ENCODE measurements at places on chromosomes 13 and 19.
A peak's percentile ranks its signal among the peaks of the same experiment; 100 is the strongest.

- DNase-seq, result no peak
These were observed 27.6 kb upstream of the NEK3 start for GRCh38 chr13:52187029-52187423.

GRCh38 chr19:42635233-42635539 lies 40.5 kb upstream of the CEACAM8 start:
- no peak for DNase-seq

DNA sequence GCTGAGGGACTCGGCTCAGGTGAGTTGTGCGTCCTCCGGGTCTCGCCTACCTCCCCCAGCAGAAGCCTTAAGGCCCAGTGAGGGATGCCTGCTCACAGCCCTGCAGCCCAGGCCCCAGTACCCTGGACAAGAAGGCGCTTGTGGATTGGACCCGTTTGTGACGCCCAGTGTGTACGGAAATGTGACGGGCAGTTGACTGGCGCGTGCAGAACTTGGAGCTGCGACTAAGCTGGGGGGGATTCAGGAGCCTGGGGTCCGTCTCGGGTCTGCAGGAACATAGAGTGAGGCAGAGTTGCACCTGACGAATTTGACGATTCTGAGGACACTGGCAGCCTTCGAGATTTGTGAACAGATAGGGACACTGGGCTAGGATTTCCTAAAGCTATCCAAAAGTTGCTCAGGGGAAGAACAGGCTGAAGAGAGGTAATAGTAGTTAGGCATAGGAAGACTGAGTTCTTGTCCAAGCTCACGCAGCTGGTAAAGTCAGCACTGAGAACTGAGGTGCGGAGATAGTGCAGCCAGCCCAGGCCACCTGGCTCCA lies 519 bp downstream of the ZNF551 start:
- no peak for DNase-seq

DNA sequence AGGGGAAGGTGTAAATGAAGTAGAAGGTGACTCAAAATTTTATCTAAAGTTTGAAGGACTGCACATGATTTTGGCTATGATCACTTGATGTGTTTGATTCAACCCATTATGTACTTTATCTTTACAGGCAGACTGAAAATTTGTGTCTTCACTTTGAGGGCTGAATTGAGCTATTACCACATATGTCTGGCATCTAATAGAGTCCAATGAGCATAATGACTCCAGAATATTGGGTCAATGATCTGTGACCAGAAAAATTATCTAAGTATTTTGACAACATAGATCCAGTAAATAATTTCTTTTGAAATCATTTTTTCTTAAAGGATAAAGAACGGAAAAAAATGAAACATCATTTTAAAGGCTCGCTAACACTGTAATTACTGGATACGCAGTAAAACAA lies 2810.0 kb downstream of the PCDH9 start:
- no peak for DNase-seq

DNA sequence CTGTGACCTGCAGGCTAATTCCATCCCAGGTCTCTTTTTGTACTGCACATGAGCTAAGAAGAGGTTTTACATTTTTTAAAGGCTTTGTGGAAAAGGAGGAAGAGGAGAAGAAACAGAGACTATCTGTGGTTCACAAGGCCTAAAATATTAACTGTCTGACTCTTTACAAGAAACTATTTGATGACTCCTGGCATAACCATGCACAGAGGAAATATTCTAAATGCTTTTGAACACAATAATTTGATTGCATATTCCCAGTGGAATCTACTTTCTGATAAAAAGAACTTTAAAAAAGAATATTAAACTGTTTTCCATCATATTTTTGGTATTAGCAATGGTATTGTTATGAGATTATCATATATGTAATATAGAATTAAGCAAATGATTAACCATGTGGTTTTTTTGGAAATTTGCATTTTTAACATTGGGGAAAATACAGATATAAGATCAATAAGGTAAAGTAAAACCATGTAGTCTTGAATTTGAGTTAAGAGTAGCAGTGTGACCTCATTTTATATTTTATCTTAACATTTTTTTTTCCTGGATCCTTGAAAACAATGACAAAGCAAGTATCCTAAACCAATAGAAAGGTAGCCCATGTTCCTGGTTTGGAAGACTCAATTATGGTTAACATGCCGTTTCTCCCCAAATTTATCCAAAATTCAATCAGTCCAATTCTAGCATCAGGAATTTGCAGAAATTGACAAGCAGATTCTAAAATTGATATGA lies 251.0 kb downstream of the UQCRFS1 start:
- no peak for DNase-seq

- no peak for DNase-seq
These were observed 55.8 kb upstream of the NBEA start for GRCh38 chr13:34886121-34886875.

DNA sequence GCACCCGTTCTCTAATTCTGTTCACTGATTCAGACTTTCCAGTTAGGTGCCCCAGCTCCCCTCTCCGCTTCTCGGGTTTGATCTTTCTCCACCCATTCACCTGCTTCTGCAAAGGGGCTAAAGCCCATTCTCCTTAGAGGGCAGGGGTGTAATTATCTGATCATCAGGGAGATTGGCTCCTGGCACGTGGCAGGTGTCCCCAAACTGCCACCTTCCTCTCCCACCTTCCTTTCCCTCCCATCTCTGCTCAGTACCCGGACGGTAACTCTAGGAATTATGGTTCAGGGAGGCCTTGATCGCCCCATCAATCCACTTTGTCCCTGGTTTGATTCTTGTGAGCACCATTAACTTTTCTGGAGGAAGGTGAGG lies 212 bp downstream of the FFAR1 start:
- DNase-seq, result no peak

GRCh38 chr13:32126278-32126677 lies 94.7 kb downstream of the FRY start:
- DNase-seq, result no peak

- DNase-seq, result no peak
These were observed 979 bp downstream of the AKAP8 start for GRCh38 chr19:15378534-15379082.

DNA sequence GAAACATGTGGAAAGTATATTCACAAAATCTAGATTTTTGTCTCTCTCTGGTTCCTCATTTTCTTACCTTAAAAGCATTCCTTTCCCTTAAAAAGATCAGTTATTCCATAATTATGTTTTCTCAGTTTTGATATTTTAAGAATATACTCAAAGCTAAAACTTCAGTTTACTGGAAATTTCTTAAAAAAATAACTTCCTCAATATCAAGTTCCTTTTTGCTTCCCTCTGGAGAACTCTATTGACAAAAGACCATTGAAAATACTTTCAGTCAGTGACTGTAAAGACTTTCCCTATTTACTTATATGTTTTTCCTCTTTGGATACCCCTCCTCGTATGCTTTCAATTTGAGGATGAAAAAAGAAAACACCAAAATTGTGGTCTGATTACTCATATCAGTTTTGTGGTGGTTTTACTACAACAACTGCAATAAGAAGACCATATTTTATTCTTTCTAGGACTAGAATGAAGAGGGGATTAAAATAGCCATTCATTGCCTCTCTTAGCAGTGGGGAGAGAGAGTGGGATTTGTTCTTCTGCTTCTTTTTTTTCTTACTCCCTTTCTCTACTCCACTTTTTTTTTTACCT lies 113.2 kb downstream of the ESD start:
- DNase-seq, result no peak

- DNase-seq, result no peak
These were observed 94.3 kb downstream of the FAM216B start for GRCh38 chr13:42875475-42876269.

DNA sequence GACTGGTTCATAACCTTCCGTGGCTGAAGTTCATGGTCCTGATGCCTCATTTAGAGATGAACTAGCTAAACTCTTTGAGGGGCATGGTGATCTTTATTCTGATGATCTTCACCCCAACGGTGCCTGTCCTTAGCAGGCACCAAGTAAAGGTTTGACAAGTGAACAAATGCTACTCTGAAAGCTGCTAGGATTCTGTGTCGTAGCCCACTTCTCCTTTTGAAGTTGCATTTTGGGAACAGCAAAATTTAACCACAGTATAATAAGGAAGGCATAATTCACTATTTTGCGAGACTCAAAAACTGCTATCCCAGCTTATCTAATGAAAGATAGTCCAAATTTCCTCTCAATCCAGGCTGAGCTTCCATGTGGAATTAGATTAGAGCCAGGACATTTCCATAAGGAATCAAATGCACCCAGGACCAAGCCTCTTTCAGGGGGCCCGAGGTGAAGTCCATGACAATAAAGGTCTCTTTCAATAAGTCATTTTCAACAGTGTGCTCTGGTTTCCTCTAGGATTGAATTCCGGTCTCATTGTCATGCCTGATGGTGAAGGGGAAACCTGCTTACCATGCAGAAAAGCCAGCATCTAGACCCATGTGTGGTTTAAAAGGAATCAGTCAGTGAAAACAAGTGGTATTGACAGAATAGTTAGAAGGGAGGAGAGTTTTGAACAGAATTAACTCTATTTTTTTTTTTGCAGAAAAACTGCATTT lies 23.1 kb downstream of the SIAH3 start:
- DNase-seq, result no peak

- no peak for DNase-seq
These were observed 46.4 kb upstream of the F7 start for GRCh38 chr13:113058988-113059850.

- no peak for DNase-seq
These were observed 12.1 kb upstream of the CEACAM3 start for GRCh38 chr19:41784312-41784711.

GRCh38 chr19:7434391-7434790 lies 54.4 kb downstream of the PEX11G start:
- no peak for DNase-seq

- no peak for DNase-seq
These were observed 100.4 kb downstream of the COL4A2 start for GRCh38 chr13:110407531-110407930.

- no peak for DNase-seq
These were observed 1668.9 kb upstream of the MIR17HG start for GRCh38 chr13:89678466-89679121.

- DNase-seq, result no peak
These were observed 527.5 kb downstream of the DCT start for GRCh38 chr13:93951951-93952350.

- no peak for DNase-seq
These were observed 360.0 kb upstream of the SLITRK5 start for GRCh38 chr13:87311165-87311564.

DNA sequence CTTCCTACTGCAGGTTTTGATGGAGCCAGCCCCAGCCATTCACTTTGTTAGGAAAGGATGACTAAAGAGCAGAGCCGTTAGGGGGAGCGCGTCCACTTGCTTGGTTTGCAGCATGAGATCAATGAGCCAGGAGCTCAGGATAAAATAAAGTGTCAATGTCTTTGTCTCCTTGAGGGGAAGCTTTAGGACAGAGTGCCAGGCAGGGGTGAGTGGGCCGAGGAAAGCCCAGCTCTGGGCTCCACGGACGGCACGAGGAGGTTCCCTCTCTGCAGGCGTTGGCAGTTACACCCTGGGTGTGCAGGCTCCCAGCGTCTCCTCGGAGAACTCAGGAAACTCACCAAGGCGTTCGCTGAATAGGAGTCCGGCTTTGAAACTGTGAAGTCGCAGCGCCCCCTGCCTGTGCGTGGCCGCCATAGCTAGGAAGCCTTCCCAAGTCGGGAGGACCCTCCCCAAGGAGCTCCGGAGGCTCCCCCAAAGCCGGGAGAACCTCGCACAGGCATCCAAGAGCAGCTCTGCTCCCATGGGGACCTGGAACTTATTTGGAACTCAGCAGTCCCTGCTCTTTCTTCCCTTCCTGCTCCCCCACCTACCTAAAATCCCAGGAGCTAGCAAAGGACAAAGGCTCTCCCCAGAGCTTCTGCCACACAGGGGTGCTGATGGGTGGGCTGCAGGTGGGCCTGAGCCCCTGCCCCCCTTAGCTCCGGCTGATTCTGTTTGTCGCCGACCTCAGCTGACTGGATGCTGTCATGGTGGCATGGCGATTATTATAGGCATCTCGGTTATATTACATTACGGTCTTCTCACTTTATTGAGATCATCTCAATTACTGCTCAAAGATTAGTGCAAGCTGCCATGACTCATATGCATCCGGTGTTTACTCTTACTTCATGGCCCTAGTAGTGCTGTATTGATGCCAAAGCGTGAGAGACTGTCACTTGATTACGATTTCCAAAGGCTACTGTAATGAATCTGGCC lies 34.4 kb downstream of the GSX1 start:
- peak; percentile 44 for DNase-seq

GRCh38 chr19:55333870-55334269 lies 5.8 kb upstream of the KMT5C start:
- no peak for DNase-seq

DNA sequence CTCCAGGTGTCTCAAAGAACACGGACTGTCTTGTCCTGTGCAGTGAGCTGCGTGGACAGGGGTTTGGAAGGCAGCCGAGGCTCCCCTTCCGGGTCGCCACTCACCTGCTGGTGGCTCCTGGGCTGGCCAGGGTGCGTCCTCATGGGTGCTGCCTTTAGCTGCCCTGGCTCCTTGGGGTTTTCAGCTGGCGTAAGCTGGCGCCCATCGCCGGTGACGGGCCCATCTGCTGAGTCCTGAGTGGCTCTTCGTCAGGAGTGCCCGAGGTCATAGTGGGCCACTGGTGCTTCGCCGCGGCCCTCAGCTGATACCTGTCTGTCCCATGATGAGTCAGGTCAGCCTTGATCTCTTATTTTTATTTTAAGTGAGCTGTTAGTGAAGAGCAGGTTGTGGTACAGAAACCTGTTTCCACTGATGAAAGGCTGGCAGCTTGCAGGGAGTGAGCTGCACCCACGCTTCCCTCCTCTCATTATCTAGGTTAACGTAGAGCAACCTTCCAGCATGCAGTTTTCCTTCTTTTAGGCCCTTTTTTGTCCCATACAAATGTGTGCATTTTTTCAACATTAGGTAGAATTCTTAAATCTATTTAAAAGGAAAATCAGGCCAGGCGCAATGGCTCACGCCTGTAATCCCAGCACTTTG lies 18.4 kb downstream of the EPN1 start:
- DNase-seq, result no peak
